Fibroblast of skin of back (primary cell): ENCODE measurements at places on chromosomes 7 and 10.
A peak's percentile ranks its signal among the peaks of the same experiment; 100 is the strongest.

- DNase-seq = no peak
Measured at GRCh38 chr10:47010036-47010435, 98.8 kb downstream of the PTPN20 start.

DNA sequence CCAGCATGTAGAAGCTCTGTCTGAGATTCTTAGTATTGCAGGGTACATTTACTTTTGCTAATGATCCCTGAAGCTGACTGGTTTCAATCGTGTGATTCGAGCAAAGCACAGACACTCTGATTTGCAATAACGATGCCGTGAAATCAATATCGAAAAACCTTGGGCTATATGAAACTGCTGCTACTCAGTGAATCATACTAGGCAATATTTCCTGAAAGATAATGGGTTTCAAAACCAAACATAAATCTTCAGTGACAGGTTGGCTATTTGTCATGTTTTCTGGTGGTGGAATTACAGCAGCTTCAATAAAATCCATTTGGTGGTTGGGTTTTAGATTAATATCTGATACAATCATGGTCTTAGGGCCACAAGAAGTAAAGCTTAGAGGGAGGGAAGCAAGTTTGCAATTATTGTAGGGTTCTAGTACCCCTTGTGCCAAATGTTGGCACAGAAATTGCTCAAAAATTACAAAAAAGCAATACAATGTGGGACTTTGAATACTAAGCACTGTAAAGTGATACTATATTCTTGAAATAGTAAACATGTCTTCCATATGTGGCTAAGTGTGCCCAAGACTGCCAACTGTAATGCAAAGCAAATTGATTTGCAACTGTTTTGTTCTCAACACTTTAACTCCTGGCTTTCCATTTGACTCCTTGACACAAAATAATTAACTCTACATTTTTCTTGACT lies 112.4 kb upstream of the JAZF1 start:
- DNase-seq = peak; percentile 29

DNA sequence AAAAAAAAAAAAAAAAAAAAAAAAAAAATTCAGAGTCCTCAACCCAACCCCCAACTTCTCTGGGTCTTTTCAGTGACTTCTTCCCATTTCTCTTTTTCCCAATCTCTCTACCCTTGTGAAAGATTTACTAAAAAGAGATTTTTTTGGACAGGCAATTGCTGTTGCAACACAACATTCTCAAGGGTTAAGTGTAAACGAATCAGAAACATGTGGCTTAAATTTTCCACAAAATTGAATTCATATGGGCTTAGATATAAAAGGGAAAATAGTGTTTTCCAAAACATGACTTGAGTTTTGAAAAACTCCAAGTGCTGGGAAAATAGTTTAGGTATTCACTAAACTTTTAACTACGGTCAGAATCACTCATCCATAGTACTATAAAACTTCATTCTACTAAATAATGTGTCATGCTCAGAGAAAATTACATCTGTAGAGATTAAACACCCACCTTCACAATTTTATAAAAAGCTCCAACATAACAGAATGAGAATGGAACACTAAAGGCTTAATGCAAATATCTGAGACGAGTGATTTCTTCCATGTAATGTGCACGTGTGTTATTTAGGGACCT lies 643.1 kb downstream of the PARD3 start:
- peak; percentile 33 for DNase-seq

DNA sequence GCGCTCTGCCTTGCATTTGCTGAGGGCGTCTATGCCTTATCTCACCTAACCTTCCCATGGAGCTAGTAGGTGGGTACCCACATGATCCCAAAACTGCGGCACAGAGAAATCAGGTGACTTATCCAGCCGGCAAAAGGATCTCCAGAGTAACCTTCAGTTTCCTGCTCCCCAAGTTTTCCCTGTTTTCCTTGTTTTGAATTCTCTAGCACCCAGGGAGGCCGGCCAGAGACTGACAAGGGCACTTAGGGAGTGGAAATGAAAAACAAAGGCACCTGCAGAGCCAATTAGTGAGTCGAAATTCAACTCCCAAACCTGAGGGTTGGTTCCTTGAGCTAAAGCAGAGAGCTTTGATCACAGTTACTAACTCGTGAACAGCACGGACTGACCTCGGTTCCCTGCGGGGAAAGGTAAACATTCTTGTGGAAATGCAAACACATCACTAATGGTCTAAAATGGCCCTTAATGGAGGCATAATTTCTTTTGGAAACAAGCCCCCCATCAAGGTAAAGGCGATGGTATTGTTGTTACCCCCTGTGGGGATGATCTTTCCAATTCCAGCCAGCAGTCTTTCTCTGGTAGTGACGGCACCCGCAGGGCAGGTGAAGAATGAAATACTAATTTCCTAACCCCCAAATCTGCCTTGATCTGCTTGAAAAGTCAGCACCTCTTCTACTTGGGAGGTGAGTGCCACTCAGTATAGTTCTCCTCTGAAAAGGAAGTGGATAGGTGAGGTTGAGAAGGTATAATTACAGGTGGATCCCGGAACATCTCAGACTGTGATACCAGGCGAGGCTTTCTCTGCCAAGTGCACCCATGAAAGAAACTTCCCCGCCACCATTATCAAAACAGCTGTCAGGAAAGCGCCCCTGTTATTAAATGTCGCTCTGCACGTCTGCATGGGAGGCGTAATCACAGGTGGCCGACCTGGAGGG lies 365.6 kb upstream of the AUTS2 start:
- DNase-seq = no peak

DNA sequence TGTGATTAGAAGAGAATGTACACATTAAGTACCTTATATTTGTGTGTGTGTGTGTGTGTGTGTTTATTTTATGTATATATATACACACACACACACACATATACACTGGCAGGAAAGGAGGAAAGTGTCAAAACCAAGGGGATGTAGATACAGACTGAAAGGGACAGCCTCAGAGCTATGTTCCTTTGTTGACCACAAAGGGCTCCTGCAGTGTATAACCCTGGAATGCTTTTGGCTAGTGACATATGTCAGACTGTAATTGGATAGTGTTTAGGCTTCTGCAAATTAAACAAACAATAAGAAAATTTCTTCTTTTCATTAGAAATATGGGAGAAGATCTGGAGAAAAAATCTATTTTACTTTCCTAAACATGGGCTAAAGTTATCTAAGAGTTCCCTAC lies 15.9 kb downstream of the GBF1 start:
- DNase-seq = no peak
